ENCODE measurements at places on chromosomes 3 and 15.

- no peak for DNase-seq
These were observed 93.4 kb downstream of the MBNL1 start for GRCh38 chr3:152362086-152362485.

GRCh38 chr3:133851931-133852330 lies 43.8 kb downstream of the RAB6B start:
- peak; percentile 86 for DNase-seq

DNA sequence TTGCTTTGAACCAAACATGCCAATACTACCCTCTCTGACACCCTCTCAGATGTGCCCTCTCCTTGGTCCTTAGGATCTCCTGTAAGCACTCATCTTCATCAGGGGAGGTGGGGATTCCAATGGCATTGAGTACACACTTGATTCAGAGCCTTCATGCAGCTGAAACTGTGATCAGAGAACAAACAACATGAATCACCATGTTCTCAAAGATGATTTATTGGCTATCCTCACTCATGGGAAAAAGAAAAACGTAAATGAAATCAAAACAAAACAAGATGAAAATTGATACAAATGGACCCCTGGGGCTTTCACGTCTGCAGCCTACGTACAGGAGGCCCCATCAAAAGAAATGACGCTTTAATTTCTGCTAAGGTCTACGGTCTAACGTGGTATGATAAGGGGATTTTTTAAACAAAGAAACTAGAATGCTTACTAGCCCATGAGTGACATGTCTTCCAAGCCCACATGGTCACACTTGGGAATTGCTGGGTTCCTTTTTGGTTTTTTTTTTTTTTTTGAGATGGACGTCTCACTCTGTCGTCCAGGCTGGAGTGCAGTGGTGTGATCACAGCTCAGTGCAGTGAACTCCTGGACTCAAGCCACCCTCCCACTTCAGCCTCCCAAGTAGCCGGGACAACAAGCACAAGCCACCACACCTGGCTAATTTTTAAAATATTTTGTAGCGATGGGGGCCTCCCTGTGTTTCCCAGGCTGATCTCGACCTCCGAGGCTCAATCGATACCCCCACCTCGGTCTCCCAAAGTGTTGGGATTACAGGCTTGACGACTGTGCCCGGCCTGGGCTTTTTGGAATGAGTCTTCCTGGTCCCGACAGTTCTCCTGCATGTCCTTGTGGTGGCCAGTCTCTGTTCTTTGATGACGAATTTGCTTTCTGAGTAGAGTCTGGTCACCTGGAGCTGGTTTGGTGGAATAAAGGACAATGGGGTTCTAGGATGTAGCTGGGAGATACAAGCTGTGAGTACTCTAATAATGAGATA lies 202.6 kb downstream of the XXYLT1 start:
- DNase-seq, result no peak

DNA sequence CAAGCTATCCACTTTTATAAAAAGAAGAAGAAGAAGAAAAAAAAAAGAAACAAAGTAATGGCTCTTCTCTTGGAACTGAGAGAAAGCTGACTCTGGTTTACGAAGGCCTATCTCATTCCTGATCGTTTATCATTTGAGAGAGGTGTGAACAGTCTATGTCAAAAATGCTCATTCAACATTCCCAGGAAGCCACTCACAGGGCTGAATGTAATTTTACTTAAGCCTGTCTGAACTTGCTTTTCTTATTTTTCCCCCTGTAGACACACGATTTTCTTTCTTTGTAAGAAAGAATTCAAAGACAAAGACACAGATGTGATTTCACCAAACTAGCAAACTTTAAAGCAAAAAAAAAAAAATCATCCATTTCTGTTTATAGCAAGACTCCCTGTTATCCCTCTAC lies 805.8 kb downstream of the FHIT start:
- no peak for DNase-seq

- no peak for DNase-seq
These were observed 347.4 kb downstream of the LRTM1 start for GRCh38 chr3:54580453-54580852.

DNA sequence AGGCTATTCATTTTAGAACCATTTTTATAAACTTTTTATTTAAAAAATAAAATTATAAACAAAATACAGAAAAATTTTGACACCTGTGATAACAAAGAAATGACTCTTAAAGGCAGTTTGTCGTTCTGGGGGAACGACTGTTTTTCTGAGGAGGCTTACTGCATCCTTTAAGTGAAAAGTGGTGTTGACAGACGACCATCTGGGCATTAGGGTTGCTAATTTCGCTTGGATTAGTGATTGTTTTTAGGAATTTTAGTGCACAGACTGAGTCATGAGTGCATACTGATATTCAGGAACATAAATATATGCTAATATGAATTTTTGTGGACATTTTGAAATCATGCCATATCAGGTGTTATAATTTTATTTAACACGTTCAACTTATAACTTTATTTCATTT lies 28.5 kb downstream of the OSTN start:
- DNase-seq, result no peak

DNA sequence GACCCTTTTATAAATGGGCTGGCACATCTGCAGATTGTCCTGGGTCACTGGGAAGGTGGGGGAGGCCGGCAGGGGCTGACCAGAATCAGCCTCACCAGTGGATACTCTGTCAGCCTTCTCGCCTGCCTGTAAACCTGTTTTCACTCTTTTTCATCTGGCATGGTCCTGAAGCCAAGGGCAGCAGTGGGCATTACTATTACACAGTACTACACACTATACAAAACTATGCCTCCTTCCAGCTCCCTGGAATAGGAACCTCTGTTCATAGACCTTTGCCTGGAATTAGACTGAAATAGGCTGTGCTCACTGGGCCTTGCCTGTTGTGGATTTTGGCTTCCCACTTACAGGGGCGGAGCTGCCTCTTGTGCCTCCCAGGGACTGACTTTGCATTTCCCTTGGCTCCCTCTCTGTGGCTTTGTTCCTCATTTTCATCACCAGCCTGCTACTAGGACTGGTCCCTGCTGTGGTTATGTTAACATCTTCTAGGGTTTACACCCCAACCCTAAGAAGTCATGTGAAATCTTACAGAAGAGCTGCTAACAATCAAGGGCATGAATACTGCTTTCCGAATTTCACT lies 120.7 kb downstream of the FNDC3B start:
- DNase-seq, result no peak

DNA sequence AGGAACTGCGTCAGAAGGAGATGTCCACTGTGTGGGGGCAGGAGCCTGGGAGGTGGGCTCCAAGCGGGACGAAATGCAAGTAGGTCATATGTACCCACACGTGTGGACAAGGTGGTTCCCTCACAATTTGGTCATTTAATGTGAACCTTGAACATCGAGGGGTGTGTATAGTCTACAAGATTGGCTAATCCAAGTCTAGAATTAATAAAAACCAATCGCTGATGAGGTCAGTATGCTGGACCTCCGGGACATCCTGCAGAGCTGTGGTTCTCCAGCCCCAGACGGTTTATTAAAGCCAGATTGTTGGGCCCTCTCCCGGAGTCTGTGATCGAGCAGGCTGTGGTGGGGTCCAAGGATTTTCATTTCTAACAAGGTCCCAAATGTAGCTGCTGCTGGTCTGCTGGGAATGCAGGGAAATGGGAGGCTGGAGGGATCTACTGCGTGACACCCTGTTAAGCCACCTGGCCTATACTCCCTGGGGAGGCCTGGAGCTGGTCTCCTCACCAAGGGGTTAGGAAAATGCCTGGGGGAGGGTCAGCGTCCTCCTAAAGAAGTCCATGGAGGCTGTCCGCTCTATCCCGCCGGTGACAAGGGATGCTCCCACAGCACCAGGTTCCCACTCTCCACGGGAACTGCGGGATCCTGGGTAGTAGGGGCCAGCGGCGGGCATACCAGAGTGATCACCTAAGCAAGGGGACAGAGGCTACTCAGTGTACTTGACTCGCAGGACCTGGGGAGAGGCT lies 25.1 kb downstream of the PCSK6 start:
- no peak for DNase-seq

GRCh38 chr15:99409097-99409473 lies 156.7 kb upstream of the MEF2A start:
- peak; percentile 80 for DNase-seq

- DNase-seq, result no peak
These were observed 174.1 kb upstream of the DPH6 start for GRCh38 chr15:35720019-35720418.

DNA sequence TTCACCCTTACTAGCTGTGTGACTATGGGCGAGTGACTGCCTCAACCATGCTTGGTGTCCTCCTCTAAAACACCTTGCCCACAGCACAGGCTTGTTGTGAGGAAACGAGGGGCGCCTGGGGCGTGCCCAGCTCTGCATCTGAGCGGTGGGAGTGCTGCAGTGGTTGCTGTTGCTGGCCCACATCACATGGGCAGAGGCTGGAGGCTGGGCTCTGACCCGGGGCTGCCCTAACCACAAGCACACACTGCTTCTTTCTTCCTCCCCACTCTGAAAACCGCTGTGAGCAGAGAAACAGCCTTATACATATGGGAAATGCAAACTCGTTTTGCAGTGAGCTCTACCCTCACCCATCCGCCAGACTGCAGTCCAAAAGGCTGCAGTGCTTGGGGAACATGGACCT lies 74.8 kb upstream of the RPL32 start:
- DNase-seq, result no peak

DNA sequence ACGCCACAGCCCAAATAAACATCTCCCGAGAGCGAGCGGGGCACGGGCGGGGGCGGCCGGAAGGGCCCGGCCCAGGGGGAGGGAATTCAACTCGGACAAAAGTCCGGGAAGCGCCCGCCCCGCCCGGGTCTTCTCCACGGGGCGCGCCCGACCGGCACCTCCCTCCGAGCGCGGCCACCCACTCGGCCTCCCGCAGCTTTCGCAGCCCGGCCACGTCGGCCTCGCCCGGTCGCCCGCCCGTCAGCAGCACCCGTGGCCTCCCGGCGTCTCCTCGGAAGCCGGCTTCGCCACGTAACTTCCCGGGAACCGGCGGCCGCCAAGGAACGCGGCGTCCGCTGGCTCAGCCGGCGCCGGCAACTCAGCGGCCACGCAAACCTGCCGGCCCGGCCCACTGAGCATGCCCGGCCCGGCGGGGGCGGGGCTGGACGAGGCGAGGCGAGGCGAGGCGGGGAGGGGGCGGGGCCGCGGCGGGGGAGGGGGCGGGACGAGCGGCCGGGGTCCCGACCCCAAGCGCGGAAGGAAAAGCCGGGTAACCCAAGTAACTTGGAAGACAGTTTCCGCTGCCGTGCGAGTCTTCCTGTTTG lies at the start of gene TJP1:
Gene TJP1 (minus strand): TSS at position 369 of the 584 bp plus-strand sequence. CDS start 440 bp downstream, outside the sequence.
- no peak for DNase-seq

DNA sequence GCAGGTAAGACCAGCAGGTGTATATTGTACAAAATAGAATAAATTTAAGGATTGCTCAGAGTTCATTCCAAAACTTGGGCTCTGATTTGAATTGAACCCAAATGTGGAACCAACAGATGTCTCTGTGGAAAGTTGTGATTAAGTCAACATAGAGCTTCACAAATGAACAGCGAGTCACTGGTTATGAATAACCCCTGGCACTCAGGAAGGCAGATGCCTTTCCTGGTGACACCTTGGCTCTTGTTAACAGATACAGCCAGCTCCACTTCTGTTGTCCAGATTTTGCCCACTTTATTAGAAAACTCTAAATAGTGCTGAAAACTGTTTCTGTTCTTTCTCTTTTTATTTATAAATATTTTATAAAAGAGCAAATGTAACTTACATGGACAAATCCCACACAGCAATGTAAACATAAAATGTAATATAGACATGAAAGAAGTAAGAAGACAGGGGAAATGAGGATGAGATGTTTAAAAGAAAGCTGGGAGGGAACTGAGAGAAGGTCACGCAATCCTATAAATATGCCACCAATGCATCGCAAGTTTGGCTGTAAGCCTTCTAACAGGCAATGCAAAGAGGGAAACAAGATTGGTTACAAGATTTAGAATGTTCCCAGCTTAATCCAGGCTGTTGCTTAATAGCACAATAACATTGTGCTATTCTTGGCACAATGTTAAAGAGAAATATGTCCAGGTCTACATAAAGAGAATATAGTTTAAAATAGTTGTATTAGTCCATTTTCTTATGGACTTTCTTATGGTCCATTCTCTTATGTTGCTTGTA lies 495.5 kb downstream of the TAFA4 start:
- no peak for DNase-seq

DNA sequence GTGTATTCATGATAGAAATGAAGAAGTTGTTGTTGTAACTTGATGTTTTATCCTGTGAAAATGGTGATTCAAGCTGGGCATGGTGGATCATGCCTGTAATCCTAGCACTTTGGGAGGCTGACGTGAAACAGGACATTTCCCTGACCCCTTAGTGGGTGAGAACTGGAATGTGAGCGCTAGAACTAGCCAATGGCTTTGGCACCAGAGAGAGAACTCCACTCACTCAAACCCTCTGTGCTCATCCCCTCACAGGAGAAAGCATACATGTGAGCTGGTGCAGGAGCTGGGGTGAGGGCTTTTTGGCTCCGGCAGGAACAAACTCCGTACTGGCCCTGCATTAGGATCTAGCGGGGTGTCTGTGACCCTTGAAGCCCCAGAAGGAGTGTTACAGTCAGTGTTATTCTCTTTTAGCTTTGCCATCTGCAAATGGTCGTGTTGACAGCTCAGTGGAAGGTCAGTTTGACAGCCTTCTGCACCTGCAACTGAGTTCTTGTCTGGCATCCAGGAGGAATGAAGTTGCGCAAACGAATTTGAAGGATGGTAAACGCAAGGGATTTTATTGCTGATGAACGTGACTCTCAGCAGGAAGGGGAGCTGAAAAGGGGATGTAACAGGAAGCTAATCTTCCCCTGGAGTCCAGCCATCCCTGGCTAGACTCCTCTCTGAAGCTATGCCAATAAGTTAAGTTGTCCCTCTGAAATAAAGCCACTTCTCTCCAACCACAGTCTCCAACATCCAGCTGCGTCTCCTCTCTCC lies 1016.6 kb upstream of the CADM2 start:
- no peak for DNase-seq

DNA sequence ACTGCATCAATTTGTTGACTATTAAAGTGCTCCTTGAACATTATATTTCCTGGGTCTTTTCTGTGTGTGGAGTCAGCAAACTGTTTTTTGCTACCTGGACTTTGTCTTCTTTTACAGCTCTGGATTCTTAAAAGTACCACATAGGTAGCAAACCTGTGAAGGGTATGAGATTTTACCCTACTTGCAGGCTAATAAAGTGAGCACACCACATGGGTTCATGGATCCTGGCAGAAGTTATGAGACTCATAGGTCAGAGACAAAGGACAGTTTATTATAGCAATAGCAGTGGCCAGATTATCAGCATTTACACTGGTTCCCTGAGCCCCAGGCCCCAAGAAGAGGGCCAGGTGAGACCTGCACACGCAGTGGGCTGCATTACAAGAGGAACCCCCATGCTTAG lies 8.0 kb upstream of the SACM1L start:
- DNase-seq, result no peak

DNA sequence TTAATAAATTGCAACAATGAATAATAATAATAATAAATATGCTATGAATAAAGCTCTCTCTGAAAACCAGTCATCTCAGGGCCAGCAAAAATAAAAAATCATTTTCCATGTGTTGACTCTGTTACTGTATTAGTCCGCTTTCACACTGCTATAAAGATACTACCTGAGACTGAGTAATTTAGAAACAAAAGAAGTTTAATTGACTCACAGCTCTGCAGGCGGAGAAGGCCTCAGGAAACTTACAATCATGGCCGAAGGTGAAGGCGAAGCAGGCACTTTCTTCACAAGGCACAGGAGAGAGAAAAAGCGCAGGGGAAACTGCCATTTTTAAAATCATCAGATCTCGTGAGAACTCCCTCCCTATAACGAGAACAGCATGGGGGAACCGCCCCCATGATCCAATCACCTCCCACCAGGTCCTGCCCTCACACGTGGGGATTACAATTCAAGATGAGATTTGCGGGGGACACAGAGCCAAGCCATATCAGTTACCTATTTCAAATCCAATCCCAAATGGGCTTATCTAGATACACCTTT lies 224.1 kb downstream of the IGSF11 start:
- DNase-seq, result no peak

GRCh38 chr3:159763602-159764489 lies 224.8 kb upstream of the IL12A start:
- no peak for DNase-seq

Data from mesenteric fat pad (tissue), 1 donor.